Tibial artery (tissue), 4 donors: ENCODE measurements at places on chromosomes 5 and 9.

GRCh38 chr5:30287890-30288289 is 905.6 kb upstream of the CDH6 start:
- DNase-seq = no peak

- no peak for DNase-seq
These were observed 555.0 kb downstream of the PRR16 start for GRCh38 chr5:121019106-121019505.

GRCh38 chr5:132176987-132177386 is 50.7 kb downstream of the P4HA2 start:
- no peak for DNase-seq

DNA sequence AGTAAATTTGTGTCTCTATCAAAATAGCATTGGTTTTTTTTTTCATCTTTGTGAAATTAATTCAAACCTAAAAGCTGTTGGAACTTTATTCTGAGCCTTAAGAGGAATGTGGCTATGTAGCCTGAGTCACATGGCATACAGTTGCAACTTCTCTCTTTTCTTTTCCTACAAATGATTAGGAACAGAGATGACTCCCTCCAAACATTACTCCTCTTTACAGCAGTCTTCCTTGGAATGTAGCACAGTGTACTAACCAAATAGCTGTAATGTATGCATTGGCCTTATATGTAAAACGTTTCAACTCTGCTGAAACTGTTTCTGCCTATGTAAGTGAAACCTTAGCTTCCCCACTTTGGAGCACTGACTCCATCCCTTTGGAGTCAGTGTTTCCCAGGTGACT is 100.9 kb upstream of the MAP1B start:
- no peak for DNase-seq

GRCh38 chr5:34550247-34550646 is 105.9 kb upstream of the RAI14 start:
- DNase-seq = no peak

DNA sequence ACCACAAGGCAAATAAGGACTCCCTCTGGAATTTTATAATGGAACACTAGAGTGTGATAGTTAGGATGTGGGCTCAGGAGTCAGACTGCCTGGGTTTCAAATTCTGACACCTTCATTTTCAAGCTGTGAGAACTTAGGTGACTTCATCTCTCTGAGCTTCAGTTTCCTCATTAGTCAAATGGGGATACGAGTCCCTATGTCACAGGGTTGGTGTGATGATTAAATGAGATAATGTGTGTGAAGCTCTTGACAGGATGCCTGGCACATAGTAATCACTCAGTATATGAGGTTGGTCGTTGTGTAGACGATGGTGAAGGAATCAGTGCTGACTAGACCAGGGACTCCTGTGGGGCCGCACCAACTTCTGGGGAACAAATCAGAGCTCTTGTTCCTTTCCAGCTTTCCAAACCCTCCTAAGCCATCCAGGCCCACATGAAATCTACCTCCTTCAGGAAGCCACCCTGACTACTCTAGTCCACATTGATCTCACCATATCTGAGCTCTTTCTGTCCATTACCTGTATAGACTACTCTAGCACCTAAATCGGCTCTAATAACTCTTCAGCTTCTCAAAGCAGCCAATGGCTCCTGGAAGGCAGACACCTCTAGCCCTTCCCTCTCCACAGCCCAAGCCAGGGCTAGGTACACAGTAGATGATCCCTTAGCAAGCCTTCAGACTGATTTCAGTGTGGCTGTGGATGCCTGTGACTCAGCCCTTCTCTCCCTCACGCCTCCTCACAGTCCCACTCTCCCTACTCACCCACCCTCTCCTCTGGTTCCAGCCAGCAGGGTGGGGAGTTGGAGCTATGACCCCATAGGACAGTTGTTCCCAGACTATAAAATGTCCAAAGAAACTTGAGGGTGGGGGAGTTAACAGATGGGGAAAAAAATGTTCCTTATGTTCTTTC is 2.5 kb upstream of the TCF7 start:
- no peak for DNase-seq

GRCh38 chr5:1420211-1421195 is 24.7 kb downstream of the SLC6A3 start:
- DNase-seq = peak; percentile 35

DNA sequence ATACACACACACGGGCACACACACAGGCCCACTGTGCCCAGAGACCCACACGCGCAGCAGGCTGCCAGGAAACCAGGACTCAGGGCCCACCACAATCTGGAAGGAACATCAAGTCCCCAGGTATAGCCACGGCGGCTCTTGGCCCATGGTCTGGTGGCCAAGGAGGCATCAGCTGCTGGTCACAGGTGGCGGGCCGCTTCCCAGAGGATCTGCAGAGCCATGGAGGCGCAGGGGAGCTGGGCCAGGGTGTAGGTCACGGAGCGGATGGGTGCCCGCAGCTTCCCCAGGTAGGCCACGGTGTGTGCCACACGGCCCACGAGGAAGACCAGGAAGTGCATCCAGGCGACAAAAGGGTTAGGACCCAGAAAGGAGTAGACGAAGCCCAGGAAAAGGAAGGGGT is 13.4 kb downstream of the PTGES start:
- no peak for DNase-seq

DNA sequence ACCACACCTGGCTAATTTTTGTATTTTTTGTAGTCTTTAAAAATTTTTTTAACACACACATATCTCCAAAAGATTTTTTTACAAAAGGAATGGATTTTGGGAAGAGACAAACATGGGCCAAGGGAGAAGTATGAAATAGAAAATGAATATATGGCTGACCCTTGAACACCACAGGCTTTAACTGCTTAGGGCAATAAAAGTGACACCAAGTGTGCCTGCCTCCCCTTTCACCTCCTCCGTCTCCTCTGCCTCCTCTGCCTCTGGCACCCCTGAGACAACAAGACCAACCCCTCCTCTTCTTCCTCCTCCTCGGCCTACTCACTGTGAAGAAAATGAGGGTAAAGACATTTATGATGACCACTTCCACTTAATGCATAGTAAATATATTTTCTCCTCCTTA is 483.9 kb downstream of the KDM4C start:
- no peak for DNase-seq

GRCh38 chr5:139386050-139386438 is 2.9 kb upstream of the SLC23A1 start:
- DNase-seq = no peak

DNA sequence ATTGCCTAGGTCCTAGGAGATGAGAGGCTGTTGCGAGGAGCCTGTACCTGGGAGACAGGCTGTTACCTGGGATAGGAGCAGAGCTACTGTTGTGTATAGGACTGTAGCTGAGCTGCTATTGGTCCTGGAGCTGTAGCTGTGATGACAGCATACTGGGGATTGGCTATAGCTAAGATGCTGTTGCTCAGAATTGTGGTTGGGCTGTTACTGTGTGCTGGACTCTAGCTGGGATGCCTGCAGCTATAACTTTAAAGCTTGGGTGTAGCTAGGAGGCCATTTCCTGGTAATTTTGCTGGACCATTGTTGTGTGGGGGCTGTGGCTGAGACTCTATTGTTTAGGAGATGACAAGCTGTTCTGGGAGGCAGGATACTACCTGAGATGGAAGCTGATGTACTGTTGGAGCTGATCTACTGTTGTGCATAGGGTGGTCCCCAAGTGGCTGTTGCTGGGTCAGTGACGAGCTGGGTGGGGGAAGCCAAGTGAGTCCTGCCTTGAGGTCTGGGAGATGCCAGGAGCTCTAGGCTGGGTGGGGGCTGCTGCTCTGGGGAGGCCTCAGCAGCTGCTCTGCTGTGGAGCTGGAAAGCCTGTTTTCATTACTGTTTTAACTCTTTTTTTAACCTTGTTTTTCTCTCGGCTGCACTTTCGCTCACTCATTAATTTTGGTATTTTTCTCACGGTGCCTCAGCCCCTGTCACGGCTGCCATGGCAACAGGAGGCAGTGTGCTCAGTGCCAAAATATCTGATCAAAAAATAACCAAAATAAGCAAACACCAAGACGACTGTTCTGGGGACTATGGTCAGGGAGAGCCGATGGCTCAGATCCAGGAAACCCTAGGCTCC is 3.0 kb upstream of the PCDH1 start:
- no peak for DNase-seq

DNA sequence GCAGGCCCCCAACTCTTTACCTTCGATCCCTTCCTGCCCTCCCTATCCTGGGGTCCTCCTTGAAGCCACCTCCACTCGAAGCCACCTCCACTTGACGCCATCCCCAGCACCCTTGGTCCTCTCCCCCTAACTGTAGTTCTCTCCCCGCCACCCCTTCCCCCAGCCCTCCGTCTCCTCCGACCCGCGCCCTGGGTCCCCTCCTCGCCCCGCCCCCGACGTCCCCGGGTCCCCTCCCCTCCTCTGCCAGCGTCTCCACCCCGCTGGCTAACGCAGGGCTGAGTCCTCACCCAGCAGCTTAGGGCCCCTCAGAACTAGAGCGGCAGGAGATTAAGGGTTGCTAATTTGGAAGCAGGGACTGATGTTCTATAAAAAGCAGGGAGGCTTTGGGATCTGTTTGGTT is 30.6 kb upstream of the ANKRD33B start:
- DNase-seq = no peak

GRCh38 chr5:36230151-36230790 is 11.5 kb downstream of the NADK2 start:
- DNase-seq = no peak

DNA sequence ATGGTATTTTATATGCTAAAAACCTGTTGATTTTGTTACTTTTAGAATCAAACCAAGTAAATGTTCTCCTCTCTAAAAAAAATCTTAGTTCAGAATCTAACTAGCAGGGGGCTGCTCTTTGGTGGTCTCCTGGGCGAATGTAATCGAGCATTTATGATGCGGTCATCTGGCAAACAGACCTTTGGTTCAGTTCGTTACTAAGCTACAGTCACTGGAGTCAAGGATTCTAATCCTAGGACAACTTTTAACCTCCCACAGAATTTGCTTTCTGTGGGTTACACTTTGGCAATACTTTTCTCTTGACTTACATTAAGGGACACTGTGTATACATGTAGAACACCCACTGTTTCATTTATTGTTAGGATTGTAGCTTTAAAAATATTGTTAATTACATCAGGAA is 26.3 kb upstream of the FREM1 start:
- no peak for DNase-seq

DNA sequence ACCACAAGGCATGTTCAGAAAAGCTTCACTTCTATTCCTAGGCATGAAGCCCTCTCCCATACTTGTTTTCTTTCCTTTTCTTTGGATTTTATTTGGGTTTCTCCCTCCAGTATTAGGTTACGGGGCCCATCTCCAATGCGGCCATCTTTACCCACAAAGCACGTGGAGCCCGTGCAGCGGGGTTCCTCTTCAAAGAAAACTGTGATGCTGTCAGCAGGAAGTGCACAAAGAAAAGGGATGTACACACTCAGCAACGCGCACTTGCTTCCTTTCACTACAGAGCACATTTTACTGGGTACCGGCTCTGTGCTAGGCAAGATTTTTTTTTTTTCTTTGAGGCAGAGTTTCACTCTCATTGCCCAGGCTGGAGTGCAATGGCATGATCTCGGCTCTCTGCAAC is 106.6 kb downstream of the COL23A1 start:
- peak; percentile 61 for DNase-seq

GRCh38 chr5:15373151-15373550 is 126.8 kb upstream of the FBXL7 start:
- DNase-seq = no peak
